ENCODE measurements at places on chromosomes 3 and 15.

DNA sequence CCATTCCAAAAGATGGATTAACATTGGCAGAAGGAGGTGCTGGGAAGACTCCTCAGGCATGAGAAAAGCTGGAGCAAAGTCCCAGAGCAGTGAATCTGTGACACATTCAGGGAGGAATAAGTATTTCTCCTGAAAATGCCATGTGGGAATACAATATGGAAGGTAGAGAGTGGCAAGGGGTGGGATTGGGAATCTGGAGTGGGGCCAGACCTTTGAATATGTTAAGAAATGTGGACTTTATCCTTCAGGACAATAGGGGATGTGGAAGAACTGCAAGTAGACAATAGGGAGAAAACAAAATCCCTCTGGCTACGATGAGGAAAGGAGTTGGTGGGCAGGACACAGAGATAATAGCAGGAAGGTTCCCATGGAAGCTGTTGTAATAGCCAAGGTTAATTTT lies 305.6 kb upstream of the TGFBR2 start:
- no peak for DNase-seq

GRCh38 chr3:169085827-169086226 lies 577.7 kb downstream of the MECOM start:
- DNase-seq: peak; percentile 60

GRCh38 chr3:11284011-11284410 lies 11.8 kb downstream of the ATG7 start:
- no peak for DNase-seq

GRCh38 chr3:144942838-144943197 lies 971.2 kb downstream of the DIPK2A start:
- DNase-seq: no peak
